ENCODE measurements at places on chromosomes 6 and 20.

DNA sequence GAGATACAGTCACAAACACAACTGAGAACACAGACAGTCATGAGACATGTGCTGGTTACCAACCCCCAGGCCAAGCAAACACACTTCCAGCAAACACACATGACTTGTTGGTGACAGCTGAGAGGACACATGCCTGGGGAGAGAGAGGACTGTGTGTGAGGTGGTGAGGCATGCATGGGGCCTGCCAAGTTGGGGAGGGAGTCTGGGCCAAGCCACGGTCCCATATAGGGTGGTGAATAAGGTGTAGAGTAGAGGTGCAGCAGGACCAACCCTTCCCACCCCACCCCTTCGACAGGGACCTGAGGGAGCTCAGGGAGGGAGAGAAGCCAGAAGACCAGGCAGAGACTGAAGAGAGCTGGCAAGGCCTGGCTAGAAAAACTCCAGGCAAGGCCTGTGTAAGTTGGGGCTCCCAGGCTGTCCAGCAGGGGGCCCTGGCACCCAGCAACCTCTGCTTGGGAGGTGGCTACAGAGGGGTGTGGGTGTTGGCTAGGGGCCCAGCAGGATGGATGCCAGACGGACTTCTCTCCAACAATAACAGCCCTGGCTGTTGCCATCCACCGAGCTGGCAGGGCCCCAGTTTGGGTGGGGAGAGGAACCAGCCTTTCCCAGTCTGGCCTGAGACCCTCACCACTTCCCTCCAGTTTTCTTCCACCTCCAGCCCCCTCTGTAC lies 2.0 kb upstream of the SLC29A1 start:
- DNase-seq = peak; percentile 62

GRCh38 chr20:37303637-37304036 lies 14.2 kb downstream of the MANBAL start:
- no peak for DNase-seq

- peak; percentile 22 for DNase-seq
These were observed 249.5 kb downstream of the ADGRG6 start for GRCh38 chr6:142551274-142551811.

DNA sequence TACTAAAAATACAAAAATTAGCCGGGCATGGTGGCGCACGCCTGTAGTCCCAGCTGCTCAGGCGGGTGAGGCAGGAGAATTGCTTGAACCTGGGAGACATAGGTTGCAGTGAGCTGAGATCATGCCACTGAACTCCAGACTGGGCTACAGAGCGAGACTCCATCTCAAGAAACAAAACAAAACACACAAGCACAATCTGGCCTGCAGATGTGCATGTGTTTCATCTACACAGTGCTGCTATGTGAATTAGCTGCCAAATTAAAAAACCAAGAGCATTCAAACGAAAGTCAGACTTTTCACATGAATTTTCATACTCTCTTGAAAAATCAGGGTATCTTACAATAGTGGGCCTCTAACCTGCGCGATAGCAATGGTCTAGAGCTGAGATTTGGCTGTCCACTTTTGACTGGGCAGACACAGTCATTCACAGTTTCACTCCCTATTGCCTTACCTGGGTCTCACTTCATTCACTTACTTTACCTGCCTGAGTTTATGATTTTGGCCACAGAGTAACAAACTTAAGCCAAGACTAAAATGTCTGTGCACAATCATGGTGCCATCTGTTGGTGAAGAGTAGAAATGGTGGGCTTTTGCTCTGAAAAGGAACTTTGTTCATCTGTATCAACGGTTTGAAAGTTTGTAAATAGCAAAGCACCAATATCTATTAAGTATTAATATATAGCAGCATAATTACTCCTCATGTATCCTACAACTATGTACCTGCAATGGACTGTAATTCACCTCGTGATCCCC lies 138.5 kb upstream of the UST start:
- no peak for DNase-seq

GRCh38 chr6:56517155-56517745 lies 125.4 kb downstream of the DST start:
- no peak for DNase-seq

GRCh38 chr6:14075095-14075503 lies 42.5 kb upstream of the CD83 start:
- DNase-seq = no peak

- DNase-seq = no peak
These were observed 16.0 kb downstream of the DIDO1 start for GRCh38 chr20:62910217-62910766.

DNA sequence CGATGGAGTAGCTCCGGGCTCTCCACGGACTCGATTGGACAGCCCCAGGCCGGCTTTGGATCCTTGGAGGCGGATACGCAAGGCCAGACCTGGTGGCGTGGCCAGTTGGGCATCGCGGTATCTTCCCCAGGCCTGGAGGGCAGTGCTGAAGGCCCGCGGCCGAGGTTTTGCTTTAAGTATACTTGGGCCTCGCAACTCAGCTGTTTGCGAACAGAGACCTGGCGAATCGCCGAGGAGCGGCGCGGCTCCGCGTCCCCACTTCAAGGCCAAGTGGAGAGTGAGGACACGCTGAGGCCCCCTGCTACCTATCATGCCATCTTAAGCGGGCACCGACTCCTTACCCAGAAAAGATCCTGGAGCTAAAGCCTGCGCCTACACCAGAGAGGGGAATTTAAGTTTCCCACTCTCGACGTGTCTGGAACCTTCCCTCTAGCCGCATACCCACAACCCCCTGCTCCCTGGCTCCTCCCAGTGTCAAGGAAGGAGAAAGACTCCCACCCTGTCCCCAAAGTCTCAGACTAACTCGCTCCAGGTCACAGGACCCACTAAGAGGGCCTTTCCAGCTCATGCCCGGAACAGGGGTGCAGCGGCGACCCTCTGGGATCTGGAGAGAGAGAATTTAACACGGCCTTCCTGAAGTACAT lies 4.1 kb downstream of the LINC00237 start:
- no peak for DNase-seq

GRCh38 chr6:150503586-150504339 lies 95.9 kb upstream of the PLEKHG1 start:
- no peak for DNase-seq

DNA sequence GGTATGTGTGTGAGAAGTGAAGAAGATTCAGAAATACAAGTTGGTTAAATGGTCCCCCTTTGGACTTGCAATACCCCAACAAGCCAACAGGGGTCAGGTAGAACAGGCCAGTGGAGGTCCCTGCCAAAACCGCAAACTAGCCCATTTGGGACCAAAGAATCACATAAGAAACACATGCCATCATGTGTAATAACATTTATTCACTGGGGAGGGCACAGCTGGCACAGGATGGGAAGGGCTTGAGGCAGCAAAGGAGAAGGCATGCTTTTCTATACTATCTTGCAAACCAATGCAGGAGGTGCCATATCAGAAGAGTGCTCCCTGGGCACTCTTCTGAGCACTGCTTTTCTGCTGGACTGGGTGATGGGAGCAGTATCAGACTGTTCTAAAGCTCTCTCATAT lies 116.1 kb upstream of the TRAF3IP2 start:
- peak; percentile 26 for DNase-seq

DNA sequence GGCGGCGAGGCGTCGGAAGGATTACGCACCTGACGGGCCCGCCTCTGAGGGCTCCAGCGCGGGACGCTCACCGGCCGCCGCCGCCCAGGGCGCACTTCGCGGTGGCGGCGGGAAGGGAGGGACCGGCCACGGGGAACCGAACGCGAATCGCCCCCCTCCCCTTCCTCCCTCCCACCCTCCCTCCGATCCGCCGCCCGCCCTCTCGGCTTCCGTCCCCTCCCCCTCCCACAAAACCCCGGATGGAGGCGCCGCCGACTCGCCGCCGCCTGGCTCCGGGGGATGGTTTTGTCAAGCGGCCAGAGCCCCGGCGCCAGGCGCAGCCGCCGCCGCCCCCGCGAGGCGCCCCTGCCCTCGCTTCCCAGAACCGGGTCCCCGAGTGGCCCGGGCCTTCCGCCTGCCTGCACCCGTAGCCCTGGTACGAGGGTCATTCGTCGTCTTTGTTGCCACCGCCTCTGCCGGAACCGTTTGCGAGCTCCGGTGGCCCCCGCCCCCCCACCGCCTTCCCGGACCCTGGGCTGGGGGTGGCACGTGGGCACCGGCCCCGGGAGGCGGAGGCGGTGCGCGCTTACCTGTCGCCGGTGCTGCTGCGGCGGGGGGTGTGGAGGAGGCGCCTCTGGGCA lies 398 bp downstream of the ZBTB2 start:
- peak; percentile 77 for DNase-seq

- DNase-seq = no peak
These were observed 411.0 kb downstream of the C6orf118 start for GRCh38 chr6:164898412-164898811.

GRCh38 chr6:108873251-108873650 lies 25.0 kb downstream of the ARMC2 start:
- DNase-seq = no peak

DNA sequence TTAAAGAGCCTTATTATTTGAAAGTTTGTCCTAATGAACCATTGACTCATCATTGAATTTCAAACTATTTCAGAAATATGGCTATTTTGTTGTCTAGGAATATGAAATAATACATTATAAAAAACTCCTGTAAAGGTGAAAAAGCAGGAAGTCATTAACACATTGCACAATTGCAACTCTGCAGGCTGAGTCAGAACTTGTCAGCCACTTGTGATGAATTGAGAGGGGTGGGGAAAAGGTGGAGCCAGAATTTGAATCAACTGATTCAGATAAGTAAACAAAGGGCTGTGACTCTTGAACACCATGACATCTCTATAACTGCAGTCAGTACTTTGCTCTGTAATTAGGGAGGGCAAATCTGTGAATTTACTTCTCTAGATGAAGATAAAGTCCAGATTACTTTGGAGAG lies 6.0 kb downstream of the C6orf141 start:
- no peak for DNase-seq

DNA sequence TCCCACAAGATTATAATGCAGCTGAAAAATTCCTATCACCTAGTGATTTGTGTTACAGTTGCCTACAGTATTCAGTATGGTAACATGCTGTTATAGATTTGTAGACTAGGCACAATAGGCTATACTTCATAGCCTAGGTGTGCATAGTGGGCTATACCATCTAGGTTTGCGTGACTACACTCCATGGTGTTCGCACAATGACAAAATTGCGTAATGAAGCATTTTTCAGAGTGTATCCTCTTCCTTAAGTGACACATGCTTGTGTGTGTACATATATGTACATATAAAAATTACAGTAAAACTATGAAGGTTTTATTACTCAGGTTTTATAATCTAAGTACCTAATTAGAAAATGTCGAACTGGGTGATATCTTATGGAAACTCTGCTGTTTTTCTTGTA lies 133.0 kb downstream of the FARS2 start:
- no peak for DNase-seq

DNA sequence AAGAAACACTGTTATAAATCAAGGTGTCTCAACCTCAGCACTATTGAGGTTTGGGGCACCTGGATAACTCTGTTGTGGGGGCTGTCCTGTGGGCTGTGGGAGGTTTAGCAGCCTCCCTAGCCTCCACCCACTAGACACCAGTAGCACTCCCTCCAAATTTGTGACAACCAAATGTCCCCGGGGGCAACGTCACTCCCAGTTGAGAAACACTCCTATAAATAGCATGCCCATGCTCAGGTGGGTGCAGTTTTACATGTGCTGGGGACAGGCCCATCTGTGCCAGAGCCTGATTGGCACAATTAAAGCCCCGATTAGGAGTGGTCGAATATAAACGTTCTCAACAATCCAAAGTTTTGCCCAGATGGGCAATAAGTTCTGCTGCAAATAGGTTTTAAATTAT lies 78.9 kb downstream of the FAM50B start:
- no peak for DNase-seq

DNA sequence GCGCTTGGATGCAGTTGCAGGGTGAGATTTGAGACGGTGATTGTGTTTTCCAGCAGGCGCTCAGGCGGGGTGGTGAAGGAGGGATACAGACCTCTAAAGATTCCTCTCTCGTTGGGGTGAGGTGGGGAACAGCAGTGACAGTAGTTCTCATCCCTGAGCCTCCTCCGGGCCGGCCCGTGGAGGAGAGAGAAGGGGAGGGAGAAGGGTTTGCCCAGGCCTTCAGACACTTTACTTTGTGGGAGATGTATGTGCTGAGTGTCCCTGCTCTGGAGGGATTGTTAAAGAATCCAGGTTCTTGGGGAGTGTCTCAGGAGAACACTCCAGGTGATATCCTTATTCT lies 41.0 kb downstream of the PSMB9 start:
- DNase-seq = no peak

GRCh38 chr6:118297821-118298220 lies 250.3 kb upstream of the PLN start:
- no peak for DNase-seq

GRCh38 chr20:58469616-58470015 lies 45.6 kb downstream of the APCDD1L start:
- DNase-seq = no peak

DNA sequence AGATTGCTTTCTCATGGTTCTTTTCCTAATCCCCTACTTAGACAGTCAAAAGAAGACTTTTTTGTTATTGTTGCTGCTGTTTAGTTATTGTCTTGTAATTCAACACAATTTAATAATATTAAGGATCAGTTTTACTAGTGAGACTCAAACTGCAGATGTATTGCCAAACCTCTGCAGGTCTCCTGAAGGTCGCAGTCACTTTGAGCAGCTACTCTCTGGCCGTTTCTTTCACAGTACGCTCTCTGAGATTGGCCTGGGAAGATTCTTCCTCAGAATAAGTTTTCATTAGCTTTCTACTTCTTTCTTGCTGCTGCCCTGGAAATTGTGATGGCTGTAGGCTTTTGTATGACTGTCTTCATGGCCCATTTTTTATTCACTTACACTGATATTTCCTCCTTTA lies 930.8 kb downstream of the QKI start:
- DNase-seq = no peak
